ENCODE measurements at places on chromosomes 3 and 15. TPM values are rescaled to one million over a fixed set of nuclear protein-coding genes. Genes with fewer than 3 reads are reported as not detected.

DNA sequence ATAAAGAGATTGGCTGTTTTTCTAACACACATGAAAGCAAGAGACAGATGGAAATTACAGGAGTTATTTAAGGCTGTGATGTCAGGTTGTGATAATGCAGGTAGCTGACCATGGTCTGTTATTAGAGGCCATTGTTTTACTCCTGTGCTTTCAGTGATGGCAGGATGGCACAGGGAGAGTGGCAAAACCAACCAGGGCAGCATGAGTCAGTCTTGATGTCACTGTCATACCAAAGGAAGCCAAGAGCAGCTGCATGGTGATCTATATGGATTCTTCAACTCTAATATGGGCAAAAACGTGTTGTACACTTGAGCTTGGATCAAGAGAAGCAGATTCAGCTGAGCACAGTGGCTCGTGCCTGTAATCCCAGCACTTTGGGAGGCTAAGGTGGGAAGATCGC is 91.8 kb upstream of the LMOD3 start:
- DNase-seq: peak; percentile 35

- DNase-seq: no peak
Measured at GRCh38 chr3:83662381-83662960, 1296.3 kb upstream of the CADM2 start.

DNA sequence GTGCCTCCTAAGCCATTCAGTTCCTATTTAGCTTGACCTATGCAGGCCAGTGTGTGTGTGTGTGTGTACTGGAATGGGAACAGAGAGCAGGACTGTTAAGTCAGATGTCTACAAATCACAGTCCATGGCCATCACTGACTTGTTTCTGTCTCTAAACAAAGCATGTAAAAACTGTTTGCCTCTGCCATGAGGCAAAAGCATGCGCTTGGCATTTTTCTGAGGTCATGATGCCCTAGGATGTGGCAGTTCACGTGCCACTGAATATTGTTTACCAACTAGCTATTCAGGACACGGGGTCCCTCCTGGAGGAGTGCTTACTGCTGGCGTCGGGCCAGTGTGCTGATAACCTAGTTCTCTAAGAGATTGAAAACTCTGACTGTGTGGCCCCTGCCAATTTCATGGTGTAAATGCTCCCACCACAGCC is 8.2 kb upstream of the ATP13A3 start:
- DNase-seq: no peak

GRCh38 chr15:76239786-76240185 is 71.5 kb downstream of the ETFA start:
- DNase-seq: no peak

GRCh38 chr3:53238051-53238850 is 17.6 kb downstream of the TKT start:
- no peak for DNase-seq

- no peak for DNase-seq
Measured at GRCh38 chr15:36080759-36081158, 498.7 kb upstream of the CDIN1 start.

The ACTC1 gene
- total RNA-seq: not detected

- no peak for DNase-seq
Measured at GRCh38 chr3:71225951-71226564, 357.5 kb downstream of the FOXP1 start.

The CTDSPL gene
- 5.3 TPM for total RNA-seq

The NR1I2 gene
- total RNA-seq: 0.27 TPM

GRCh38 chr3:88758676-88759075 is 348.7 kb upstream of the EPHA3 start:
- no peak for DNase-seq

The GCNT3 gene
- total RNA-seq: not detected

- DNase-seq: no peak
Measured at GRCh38 chr3:66304293-66304692, 83.5 kb downstream of the SLC25A26 start.

The ITIH3 gene
- not detected for total RNA-seq

- DNase-seq: no peak
Measured at GRCh38 chr3:143628971-143629370, 219.3 kb downstream of the SLC9A9 start.

DNA sequence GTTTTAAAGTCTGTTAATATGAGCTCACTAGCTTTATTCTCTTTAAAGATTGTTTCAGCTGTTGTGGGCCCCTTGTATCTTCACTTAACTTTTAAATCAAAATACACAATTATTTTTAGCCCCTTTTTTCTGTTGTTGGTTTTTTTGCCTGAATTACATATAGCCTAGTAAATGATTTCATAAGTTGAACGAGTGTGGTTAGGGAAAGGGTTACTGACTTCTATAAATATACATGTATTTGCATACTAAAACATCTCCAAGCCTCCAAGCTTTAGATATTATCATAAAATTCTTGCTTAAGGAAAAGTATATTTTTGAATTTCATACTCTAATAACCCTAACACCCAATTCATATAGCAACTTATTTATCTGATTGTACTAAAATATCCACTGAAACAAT is 73.2 kb upstream of the ARL6 start:
- no peak for DNase-seq

The CPN2 gene
- total RNA-seq: not detected

DNA sequence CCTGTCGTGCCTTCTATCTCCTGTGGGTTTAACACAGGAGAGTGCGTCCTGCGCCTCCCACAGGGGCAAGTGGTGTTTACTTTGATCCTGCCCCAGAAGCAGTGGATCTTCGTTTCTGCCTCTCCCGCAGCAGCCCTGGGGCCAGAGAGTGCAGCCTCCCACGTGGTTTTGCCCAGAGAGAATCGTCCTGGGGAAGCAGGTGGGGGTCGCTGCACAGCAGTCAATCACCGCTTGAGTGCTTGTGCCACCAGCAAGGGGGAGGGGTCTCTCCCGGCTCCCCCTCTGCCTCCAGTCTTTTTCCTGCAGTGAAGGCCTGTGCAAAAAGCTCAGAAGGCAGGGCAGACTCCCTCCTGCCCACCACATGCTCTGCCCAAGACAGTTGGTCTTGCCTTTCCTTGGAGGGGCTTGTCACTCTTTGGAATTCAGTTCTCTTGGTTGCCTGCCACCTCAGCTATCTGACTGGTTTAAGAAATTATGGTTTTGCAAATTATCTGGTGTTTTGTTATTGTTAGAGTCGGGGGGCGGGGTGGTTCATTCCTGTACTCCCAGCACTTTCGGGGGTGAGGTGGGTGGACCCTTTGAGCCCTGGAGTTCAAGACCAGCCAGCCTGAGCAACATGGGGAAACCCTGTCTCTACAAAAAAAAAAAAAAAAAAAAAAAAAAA is 26.9 kb downstream of the STOML1 start:
- peak; percentile 82 for DNase-seq

The PLCB2 gene
- 86.8 TPM for total RNA-seq

DNA sequence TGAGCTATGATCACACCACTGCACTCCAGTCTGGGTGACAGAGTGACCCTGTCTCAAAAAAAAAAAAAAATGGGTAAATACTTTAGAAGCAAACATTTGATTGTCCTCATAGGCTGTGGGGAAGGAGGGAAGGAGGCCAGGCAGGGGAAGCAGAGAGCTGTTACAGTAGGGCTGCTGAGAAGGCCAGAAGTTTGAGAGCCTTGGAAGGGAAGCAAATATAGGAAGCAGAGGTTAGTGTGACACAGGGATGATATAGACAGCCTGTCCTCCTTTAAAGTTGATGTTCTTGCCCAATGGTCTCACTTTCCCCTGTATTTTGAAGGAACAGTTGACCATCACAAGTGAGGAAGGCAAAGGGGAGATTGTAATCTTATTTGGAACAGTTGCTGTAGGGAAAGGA is 5.3 kb upstream of the ALPK3 start:
- DNase-seq: no peak

The SLC12A1 gene
- total RNA-seq: not detected

DNA sequence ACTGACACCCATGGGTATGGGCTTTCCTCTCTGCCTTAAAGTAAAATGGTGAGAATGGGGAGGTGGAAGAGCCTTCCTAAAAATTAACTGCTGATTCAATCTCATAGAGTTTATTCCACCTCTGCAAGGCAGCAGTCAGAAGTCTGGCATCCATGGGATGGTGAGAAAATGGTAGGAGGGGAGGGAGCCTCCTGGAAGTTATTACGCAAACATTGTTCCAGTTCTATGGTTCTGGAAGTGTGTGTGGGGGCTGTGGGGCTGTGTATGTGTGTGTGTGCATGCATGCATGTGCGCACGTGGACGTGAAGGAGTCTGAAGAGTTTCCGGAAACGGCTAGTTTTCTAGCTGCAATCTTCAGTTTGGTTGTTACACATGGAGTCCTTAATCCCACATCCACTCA is 177.6 kb downstream of the KCNAB1 start:
- no peak for DNase-seq

GRCh38 chr15:72983801-72984545 is 68.3 kb upstream of the NEO1 start:
- DNase-seq: no peak

GRCh38 chr3:52523386-52524257 is 10.0 kb downstream of the NT5DC2 start:
- DNase-seq: no peak

GRCh38 chr3:117589454-117589853 is 879.9 kb downstream of the TUSC7 start:
- DNase-seq: no peak

DNA sequence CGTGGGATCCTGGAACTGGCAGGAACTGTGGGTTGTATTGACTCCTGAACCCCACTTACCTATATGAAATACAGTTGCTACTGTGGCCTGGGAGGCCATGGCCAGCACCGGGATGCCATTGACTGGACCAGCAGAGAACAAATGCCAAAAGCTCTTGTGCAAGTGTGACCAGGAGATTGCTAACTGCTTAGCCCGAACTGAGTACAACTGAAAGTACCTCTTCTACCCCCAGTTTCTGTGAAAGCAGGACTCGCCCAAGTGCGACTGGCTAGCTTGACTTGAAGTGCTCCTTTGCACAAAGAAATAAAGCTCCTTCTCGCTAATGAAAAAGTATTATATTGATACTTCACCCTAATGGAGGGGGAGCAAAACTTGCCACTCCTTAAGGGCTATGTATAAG is 101.3 kb upstream of the ATP11B start:
- DNase-seq: no peak

- DNase-seq: no peak
Measured at GRCh38 chr15:92885224-92886041, 14.7 kb upstream of the CHD2 start.

- no peak for DNase-seq
Measured at GRCh38 chr15:41917767-41918430, 24.0 kb upstream of the SPTBN5 start.

GRCh38 chr3:161957467-161957866 is 460.9 kb downstream of the OTOL1 start:
- no peak for DNase-seq

The ITPKA gene
- total RNA-seq: 2.5 TPM

The CPNE9 gene
- total RNA-seq: 0.14 TPM

- DNase-seq: no peak
Measured at GRCh38 chr3:51869304-51869703, 6.1 kb downstream of the IQCF5 start.

- no peak for DNase-seq
Measured at GRCh38 chr3:50588759-50589433, 19.6 kb downstream of the HEMK1 start.

The RYR3 gene
- not detected for total RNA-seq

The CLRN1 gene
- not detected for total RNA-seq

The GOLGA6D gene
- total RNA-seq: not detected

GRCh38 chr3:66744521-66744920 is 243.7 kb upstream of the LRIG1 start:
- DNase-seq: no peak

DNA sequence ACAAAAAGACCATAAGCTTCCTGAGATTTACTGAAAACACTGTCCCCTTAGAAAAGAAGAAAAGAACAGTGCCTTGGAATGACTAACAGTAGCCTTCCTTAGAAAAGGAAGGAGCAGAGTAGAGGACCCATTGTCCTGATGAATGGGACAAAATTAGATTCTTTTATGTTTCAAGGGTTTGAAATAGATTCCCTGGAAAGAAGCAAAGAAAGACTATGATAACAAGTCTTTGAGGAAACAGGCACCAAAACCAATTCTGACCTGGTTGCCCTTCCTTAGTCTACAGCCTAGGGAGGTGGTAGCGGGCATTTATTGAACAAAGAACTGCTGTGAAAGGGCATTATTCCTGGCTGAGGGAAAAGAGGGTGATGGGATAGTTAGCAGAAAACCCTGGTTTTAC is 1024.8 kb downstream of the TBL1XR1 start:
- no peak for DNase-seq

DNA sequence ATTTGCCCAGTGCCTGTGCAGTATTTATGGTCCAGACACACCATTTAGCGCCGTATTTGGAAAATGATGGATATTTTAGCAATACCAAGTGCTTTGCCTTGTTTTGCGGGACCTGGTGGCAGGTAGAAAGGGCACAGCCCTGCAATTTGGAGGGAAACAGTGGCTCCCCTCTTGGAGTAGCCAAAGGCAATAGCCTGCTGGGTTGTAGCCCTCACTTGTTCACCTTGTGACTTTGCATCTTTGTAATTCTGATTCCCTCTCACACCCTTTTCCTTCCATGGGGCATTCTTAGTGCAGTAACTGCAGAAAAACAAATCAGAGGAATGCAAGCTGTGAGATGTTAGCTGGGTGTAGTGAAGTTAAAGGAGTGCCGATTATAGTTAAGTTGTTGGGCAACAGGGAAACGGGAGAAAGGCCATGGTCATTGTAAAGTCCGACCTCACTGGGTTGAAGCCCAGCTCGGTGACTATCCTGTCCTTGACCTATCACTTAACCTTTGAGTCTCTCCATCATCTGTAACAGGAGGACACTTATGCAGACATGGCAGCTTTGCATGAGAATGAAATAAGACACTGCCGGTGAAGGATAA is 131.0 kb upstream of the KLHL25 start:
- no peak for DNase-seq

The DCUN1D1 gene
- 40.0 TPM for total RNA-seq

- DNase-seq: no peak
Measured at GRCh38 chr3:42220436-42221121, 45.4 kb downstream of the CCK start.

GRCh38 chr3:183638101-183638852 is 2.9 kb downstream of the KLHL24 start:
- no peak for DNase-seq

- DNase-seq: no peak
Measured at GRCh38 chr3:132456571-132456970, 39.3 kb downstream of the DNAJC13 start.

GRCh38 chr15:64893481-64894394 is 18.0 kb upstream of the ANKDD1A start:
- peak; percentile 99 for DNase-seq

GRCh38 chr3:195208183-195208582 is 62.8 kb downstream of the XXYLT1 start:
- DNase-seq: peak; percentile 48
